Stimulated activated CD4-positive, alpha-beta T cell treated with anti-CD3 and anti-CD28 coated beads, Interleukin-4, amount 100 ng/mL, for 1 hour (primary cell): ENCODE measurements at places on chromosomes 3 and 15.
A peak's percentile ranks its signal among the peaks of the same experiment; 100 is the strongest.

GRCh38 chr15:80801891-80802680 lies 22.9 kb downstream of the CEMIP start:
- DNase-seq = no peak

DNA sequence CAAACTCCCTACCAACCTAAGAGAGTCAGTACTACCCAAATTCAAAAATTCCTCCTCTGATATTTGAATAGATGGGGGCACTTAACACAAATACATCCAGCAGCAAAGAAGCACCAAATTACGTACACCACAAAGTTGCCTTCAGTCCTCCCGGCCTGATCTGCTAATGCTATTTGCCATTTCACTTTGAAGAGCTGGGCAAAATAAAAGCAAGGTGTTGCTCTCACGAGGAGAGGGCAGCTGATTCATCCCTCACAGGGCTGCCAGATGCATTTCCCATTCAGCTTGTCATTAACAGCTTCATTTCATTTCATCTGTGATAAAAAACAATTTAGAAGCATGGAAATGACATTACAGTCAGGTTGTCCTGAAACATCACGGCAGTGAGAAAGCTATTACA lies 283.4 kb upstream of the VEPH1 start:
- DNase-seq = no peak

DNA sequence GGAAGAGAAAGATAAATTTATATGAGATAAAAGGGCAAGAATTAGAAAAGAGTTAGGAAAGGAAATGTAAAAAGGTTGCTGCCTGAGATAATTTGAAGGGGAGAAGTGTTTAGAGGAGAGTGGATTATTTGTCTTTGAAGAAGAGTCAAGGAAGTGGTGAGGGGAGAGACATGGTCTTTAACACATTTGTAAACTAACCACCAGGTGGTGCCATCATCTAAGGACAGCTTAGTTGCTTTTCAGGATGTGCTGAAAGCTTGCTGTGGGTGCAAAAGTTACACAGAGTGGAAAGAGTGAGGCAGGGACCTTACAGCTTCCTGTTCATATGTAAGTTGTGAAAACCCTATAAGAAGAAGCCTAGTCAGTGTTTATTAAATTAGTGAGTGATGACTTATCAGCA lies 114.1 kb upstream of the DNAJC19 start:
- no peak for DNase-seq

- no peak for DNase-seq
Observed at GRCh38 chr3:44232407-44232806, 9.3 kb upstream of the TOPAZ1 start.

- DNase-seq = no peak
Observed at GRCh38 chr3:120102232-120102631, 8.0 kb upstream of the GSK3B start.

DNA sequence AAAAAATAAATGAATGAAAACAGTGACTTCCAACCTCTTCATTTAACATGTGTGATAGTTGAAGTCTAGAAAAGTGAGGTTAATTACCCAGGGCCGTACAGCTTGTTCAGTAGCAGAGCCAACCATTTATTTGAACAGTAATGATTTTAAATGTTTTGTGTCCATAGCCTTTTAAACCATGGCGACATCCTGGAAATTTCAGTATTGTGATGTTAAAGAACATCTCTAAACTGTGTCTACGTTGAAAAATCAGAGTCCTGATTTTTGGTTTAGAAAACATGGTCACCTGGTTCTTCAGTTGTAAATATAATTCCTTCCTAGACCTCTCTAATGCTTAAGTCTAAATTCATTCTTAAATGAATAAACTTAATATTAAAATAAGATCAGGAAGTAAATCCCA lies 14.2 kb downstream of the LPP start:
- no peak for DNase-seq

DNA sequence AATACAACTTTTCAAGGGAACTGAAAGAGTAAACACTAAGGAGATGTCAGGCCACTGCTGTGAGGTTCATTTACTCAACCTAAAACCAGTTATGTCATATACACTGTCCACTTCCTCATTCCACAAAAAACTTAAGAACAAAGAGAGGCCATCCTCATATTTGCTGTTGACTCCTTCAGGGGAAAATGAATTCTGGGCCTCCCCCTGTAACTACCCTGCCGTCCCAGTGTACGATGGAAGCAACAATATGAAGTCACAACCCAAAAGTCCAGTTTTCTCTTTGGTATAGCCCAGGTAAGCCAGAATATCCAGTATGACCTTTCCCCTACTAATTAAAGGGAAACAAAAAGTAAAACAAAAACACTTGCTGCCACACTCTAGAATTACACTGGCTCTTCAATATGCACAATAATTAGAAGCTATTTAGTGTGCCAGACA lies 16.2 kb downstream of the CEP152 start:
- DNase-seq = no peak

GRCh38 chr3:46991406-46992165 lies 12.1 kb downstream of the NBEAL2 start:
- DNase-seq = no peak

DNA sequence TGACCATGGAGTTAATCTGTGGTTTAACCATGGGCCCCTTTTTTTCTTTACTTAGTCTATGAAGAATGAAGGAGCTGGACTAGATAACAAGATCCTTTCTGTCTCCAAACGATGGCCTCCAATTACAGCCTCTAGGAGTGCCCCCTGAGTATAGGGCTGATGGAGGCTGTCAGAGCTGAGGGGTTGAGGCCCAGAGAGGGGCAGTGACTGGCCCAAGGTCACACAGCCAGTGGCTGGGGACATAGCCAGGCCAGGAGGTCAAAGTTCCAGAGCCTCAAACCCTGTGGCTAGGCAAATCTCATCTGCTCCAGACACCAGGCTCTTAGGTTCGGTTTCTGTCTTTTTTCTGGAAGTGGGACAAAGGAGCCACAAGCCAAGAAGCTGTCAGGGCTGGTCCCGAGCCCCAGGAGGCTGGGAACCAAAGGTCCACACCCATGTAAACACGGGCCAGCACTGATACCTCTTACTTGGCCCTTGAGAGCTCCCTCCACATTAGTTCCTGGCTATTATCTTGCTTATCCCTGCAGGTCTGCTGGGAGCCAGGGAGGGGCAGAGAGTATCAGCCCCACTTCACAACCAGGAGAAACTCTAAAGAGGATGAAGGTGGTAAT lies 10.3 kb downstream of the RHOV start:
- DNase-seq = no peak

GRCh38 chr15:80992441-80992840 lies 2.8 kb upstream of the MESD start:
- DNase-seq = no peak

DNA sequence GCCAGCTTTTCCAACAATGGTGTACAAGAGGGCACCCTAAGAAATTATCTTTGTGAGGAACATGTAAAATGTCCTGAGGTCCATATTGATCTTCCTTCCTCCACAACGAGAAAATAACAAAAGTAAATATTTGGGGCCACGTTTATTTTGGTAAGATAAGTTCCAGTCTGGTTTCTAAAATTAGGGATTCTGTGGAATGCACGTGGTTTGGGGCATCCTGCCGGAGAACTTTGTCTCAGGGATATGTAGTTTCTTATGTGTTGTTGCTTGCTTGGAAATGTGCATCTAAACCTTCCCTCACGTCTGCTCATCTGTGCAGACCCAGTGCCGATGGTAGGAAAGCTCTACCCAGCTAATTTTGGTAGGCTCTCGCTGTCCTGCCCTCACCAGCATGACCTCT lies 62.8 kb downstream of the CTDSPL start:
- DNase-seq = no peak

DNA sequence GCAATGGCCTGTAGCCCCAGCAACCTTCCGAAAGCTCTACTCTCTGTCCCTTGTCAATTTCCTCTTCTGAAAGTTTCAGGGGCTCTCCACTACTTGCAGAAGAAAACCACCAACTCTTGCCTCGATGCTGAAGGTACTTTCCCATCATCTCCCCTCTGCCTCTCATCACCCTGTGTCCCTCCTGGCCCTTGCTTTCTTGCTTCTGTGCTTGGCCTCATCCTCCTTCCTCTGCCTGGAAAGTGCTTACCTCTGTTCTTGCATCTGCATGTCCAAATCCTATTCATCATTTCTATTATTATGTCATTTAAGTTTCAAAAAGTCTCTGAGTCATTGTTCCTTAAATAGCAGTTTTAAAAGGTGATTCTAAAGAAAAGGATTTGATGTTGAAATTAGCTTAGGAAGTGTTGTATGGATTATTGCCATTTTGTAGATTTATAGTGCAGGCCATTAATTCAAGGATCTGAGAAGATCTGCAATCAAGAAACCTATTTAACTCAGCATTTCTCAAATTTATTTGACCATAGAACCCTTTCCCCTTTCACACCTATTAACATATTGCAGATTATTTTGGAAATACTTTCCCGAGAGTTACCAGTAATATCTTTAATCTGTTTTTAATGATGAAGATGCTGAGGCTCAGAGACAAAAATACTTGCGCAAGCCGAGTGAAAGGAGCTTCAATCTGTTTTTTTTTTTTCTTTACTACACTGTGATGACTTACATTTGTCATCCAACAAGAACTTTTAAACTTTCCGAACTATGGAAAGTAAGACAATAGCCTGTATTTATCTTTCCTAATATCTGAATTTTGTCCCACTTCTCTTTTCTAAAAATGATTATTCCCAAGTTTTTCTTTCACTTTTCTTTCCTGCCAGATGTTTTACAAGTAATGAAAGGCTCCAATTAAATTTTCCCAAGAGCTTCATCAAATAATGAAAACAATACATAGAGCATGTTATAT lies 22.3 kb upstream of the CFAP161 start:
- DNase-seq = no peak

- DNase-seq = peak; percentile 48
Observed at GRCh38 chr15:78308422-78309032, 9.1 kb upstream of the SKIC8 start.

DNA sequence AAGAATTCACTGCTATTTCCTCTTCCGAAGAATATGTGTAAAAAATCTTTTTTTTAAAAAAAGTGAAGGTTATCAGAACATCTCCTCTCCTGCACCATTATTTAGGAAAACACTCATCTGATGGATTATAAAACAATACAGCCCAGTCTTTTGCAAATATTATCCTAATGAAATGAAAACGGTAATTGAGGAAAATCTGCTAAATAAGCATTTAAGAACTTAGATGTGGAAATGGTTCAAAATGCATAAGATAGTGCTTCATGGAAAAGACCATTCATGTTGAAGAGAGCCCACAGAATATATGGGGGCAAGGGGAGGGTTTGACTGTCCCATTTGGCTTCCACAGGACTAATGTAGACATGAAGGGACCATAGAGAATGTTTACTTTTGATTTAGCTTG lies 47.8 kb downstream of the ISL2 start:
- DNase-seq = no peak

- DNase-seq = no peak
Observed at GRCh38 chr3:160801386-160802118, 45.5 kb downstream of the PPM1L start.

DNA sequence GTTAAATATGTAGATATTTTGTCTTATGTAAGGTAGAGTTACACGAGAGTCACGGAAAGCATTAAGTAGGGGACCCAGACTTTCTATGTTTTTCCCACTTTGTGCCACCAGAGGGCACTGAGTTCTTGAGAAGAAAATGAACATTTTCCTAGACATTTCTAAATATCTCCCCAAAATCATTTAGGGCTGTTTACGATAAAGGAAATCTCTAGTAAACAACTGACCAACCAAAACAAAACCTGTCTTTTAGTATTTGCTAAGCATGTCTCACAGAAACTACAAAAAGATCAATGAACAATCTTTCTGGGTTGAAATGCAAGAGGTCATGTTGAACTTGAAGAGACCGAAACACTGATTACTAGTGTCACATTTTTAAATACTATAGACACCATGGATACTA lies 16.1 kb downstream of the POU1F1 start:
- peak; percentile 19 for DNase-seq

- DNase-seq = no peak
Observed at GRCh38 chr3:51581524-51581923, 43.0 kb downstream of the RAD54L2 start.

GRCh38 chr3:111238885-111239284 lies 167.3 kb downstream of the NECTIN3 start:
- no peak for DNase-seq

- DNase-seq = no peak
Observed at GRCh38 chr15:98751767-98752166, 103.4 kb downstream of the IGF1R start.

- DNase-seq = no peak
Observed at GRCh38 chr3:169758359-169758994, 6.4 kb downstream of the TERC start.

GRCh38 chr15:82074610-82075009 lies 28.8 kb upstream of the MEX3B start:
- no peak for DNase-seq

- DNase-seq = no peak
Observed at GRCh38 chr3:127114337-127115070, 78.4 kb upstream of the PRR23E start.

DNA sequence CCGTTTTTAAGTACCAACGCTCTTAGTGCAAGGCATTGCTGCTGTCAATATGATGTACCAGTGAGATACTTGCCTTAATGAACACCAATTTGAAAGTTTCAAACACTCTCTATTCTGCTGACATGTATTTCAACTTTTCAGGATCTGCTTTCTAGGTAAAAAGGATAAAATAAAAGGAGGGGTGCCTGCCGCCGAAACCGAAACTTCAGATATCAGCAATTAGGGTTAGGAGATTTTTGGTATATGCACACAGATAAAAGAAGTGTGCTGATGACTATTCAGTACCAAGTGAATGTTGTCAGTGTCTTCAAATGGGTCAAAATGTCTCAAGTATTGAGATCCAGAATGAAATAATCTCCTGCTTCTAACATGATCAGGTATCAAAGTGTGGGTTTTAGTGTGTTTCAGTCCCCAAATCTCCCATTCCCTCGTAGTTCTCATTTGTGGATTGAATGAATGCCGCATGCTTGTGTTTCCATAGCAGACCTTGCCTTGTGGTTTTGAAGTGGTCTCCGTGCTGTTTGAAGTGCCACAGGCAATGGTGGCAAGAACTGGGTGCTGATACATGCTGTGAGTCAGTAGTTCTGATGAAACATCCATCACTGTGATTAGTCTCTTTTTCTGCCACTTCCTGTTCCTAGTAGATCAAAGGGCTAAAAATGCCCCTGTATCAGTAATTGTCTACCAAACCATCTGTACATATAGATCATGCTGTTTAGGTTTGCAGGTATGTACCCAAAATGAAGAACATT lies 22.5 kb downstream of the CHST14 start:
- peak; percentile 55 for DNase-seq

GRCh38 chr3:129702934-129703712 lies 96.6 kb upstream of the PLXND1 start:
- DNase-seq = no peak

- no peak for DNase-seq
Observed at GRCh38 chr3:114829783-114830182, 317.3 kb downstream of the ZBTB20 start.

DNA sequence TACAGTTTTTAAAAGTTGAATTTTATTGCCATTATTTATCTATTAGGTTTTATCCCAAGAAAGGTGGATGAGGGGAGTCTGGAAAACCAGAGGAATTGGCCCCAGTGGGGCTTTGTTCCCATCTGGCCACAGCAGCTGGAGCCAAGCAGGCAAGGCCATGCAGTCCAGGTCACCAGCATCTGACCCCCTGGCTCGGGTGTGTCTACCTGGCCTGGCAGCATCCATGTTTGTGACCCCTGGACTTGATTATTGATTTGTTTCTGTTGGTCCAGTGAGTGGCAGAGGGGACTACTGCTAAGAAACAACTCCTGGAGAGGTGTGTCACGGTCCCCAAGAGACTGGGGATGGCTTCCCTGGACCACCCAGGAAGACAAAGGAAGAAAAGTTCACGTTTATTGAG lies 111.1 kb downstream of the NUP210 start:
- no peak for DNase-seq

- no peak for DNase-seq
Observed at GRCh38 chr15:57100136-57100539, 181.7 kb downstream of the TCF12 start.
